Effector memory CD4-positive, alpha-beta T cell (primary cell): ENCODE measurements at places on chromosomes 12 and 14.

- no peaks in the 10 kb centered on the region for H3K36me3 ChIP-seq
- H3K27ac ChIP-seq = no peak overlapping the region
- H3K4me3 ChIP-seq = no peak overlapping the region
- no peaks in the 10 kb centered on the region for H3K4me1 ChIP-seq
Measured at GRCh38 chr12:97260786-97261185, 201.8 kb upstream of the RMST start.

- H3K4me1 ChIP-seq = no peaks in the 10 kb centered on the region
Measured at GRCh38 chr14:100696590-100696989, 30.1 kb upstream of the DLK1 start.

DNA sequence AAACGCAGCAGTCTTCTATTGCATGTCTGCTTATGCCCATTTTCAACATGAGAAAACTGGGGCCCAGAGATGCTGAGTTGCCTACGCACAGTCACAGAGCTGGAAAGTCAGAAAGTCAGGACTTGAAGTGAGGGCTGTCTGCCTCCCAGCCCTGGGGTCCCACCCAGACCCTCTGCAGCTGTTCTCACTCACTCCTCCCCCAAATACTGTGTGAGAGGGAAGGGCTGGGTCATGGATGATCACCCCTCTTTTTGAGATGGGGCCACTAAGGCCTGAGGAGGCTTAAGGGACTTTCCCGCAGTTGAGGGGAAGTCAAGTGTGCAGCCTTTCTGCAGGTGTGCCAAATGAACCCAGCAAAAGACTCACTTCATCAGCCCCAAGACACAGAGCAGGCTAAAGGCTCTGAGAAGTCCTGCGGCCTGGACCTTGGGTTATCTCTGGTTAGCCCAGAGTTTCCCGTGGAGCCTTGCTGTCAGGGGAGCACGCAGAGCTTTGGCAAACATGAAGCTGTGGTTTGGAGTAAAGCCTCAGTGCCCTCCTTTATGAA, 18.7 kb downstream of the DTX1 start:
- H3K4me3 ChIP-seq = no peak overlapping the region
- H3K4me1 ChIP-seq = peaks cover 14% of the 10 kb centered on the region
- H3K27me3 ChIP-seq = no peaks in the 10 kb centered on the region
- peaks cover 9% of the 10 kb centered on the region for H3K36me3 ChIP-seq

- H3K27ac ChIP-seq = no peak overlapping the region
- no peak for DNase-seq
- H3K4me1 ChIP-seq = no peaks in the 10 kb centered on the region
- no peak overlapping the region for H3K4me3 ChIP-seq
- H3K27me3 ChIP-seq = no peaks in the 10 kb centered on the region
Measured at GRCh38 chr12:79119796-79120195, 255.2 kb downstream of the SYT1 start.

GRCh38 chr12:52147367-52147963, 44.3 kb downstream of the KRT80 start:
- DNase-seq = no peak
- no peak overlapping the region for H3K27ac ChIP-seq
- peaks cover 6% of the 10 kb centered on the region for H3K4me1 ChIP-seq
- H3K4me3 ChIP-seq = no peak overlapping the region

- no peak overlapping the region for H3K27ac ChIP-seq
- DNase-seq = no peak
- H3K4me1 ChIP-seq = no peaks in the 10 kb centered on the region
- H3K27me3 ChIP-seq = no peaks in the 10 kb centered on the region
- no peaks in the 10 kb centered on the region for H3K36me3 ChIP-seq
- H3K4me3 ChIP-seq = no peak overlapping the region
Measured at GRCh38 chr14:102633906-102634595, 41.6 kb downstream of the RCOR1 start.

- H3K4me3 ChIP-seq = no peak overlapping the region
- no peaks in the 10 kb centered on the region for H3K36me3 ChIP-seq
- no peak overlapping the region for H3K27ac ChIP-seq
- H3K4me1 ChIP-seq = no peaks in the 10 kb centered on the region
- DNase-seq = no peak
Measured at GRCh38 chr14:78652727-78653126, 482.6 kb downstream of the NRXN3 start.

DNA sequence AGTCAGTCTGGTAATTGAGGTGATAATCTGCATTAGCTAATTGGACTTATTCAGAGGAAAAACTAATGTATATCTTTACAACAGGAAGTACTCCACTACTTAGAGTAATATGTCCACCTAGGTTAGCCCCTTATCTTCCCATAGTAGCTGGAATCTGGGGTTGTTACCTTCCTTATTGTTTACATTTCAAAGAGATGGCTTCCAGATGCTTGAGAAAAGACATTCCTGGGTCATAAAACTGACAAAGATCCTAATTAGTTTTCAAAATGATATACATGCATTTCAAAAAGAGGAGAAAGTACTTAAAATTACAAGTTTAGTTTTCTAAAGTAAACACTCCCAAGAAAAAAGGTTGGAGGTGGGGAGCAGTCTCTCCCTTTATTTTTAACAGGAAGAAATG, 78.1 kb downstream of the RPL10L start:
- H3K4me3 ChIP-seq = no peak overlapping the region
- no peak for DNase-seq
- H3K36me3 ChIP-seq = no peaks in the 10 kb centered on the region
- H3K4me1 ChIP-seq = no peaks in the 10 kb centered on the region

GRCh38 chr12:96749999-96750398, 157.1 kb upstream of the NEDD1 start:
- no peaks in the 10 kb centered on the region for H3K4me1 ChIP-seq
- H3K27ac ChIP-seq = no peak overlapping the region
- DNase-seq = no peak

DNA sequence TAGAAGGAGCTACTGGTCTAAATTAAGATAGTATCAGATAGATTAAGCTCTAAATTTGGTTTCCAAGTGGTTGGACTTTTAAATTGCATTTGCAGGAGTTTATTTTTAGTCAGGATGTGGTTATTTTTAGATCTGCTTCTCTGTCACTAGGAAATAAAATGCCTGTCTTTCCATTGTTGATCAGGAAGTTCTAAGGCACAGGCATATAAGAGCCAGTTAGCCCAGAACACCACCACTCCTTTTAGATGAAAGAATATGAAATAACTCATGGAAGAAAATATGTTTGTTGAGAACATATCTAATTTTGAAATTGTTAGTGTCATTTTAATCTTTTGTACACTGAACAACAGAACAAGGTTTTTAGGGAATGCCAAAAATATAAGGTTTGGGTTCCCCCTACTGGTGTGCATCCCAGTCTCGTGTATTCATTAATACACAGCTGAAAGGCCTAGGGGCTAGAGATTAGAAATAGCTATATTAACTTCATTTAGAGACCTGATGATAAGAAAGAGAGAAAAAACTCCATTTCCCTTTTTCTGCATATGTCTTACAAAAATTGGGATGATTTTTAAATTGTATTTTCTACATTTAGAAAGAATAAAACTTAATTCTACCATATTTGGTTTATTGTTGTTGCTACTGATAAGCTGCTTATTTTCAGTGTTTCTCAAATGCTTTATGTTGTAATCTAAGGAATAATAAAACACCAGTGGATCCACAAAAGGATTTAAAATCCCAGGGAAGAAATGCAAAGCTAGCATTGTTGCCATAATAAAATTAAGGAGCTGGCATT, 67.2 kb downstream of the RIC8B start:
- H3K4me3 ChIP-seq = no peak overlapping the region
- DNase-seq = peak; percentile 17
- no peak overlapping the region for H3K27ac ChIP-seq
- no peaks in the 10 kb centered on the region for H3K4me1 ChIP-seq
- H3K27me3 ChIP-seq = no peaks in the 10 kb centered on the region

- no peaks in the 10 kb centered on the region for H3K4me1 ChIP-seq
- no peak for DNase-seq
- no peaks in the 10 kb centered on the region for H3K36me3 ChIP-seq
- H3K27ac ChIP-seq = no peak overlapping the region
Measured at GRCh38 chr12:80107221-80107620, 7.9 kb downstream of the OTOGL start.

GRCh38 chr14:67757175-67757574, 55.5 kb downstream of the RDH12 start:
- H3K4me1 ChIP-seq = no peaks in the 10 kb centered on the region
- H3K4me3 ChIP-seq = no peak overlapping the region
- H3K27me3 ChIP-seq = no peaks in the 10 kb centered on the region
- peaks cover 53% of the 10 kb centered on the region for H3K36me3 ChIP-seq

DNA sequence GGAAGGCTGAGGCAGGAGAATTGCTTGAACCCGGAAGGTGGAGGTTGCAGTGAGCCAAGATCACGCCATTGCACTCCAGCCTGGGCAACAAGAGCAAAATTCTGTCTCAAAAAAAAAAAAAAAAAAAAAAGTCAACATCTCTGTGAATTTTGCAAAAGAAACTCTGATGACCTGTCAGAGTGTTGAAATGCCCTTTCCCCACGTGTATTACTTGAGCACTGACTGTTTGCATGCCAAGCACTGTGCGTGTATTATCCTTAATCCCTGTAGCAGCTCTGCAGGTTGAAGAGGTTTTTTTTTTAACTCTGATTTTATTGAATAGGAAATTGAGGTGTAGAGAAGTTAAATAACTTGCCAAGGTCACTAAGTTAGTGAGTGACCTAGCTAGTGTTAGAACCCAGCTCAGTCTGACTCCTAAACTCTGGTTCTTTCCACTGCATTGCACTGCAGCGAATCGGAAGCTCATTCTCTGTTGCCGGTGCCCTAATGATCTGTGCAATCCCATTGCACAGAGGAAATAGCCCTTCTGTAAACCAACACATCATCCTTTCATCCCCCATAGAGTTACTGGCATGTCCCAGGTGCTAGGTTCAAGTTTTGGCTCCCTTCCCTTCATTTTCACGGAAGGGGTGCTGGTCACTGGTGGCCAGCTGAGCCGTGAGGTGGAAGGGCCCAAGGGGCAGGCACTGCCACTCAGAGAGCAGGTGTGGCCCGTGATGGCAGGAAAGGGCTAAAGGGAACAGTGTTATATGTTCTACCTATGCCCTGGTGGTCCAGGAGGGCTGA, 122.3 kb downstream of the EML1 start:
- H3K36me3 ChIP-seq = no peaks in the 10 kb centered on the region
- no peak for DNase-seq
- H3K27me3 ChIP-seq = no peaks in the 10 kb centered on the region
- no peak overlapping the region for H3K4me3 ChIP-seq

DNA sequence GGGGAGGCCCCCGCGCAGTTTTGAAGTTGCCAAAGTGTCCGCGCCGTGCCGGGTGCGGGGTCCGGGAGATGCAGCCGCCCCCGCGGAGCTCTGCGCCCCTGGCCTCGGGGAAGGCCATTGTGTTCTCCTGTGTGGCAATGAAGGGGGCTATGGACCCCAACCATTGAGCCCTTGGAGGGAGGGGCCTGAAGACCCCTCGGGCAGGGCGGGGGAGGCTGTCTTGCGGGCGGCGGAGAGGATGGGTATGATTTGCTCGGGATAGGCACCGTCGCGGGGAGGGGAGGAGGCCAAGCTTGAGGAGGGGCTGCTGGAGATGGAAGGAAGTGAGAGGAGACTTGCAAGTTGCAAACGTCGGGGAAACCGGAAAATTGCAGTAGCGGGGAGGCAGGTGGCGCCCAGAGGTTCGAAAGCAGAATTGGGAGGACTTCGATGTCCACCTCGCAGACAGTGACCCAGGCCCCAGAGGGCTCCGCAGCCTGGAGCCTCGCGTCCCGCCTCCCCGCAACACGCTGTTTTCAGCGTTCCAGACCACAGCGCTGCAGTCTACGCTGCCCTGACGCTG, 25.4 kb downstream of the BCL11B start:
- H3K36me3 ChIP-seq = peaks cover 17% of the 10 kb centered on the region
- peak overlapping the region; percentile 52 for H3K4me3 ChIP-seq
- H3K4me1 ChIP-seq = peaks cover 92% of the 10 kb centered on the region
- H3K27me3 ChIP-seq = no peaks in the 10 kb centered on the region
- H3K27ac ChIP-seq = peak overlapping the region; percentile 97

GRCh38 chr14:51121096-51121495, 26.2 kb upstream of the TRIM9 start:
- no peaks in the 10 kb centered on the region for H3K27me3 ChIP-seq
- DNase-seq = no peak
- no peak overlapping the region for H3K4me3 ChIP-seq
- no peaks in the 10 kb centered on the region for H3K4me1 ChIP-seq
- H3K36me3 ChIP-seq = no peaks in the 10 kb centered on the region

GRCh38 chr12:81270385-81270784, 192.5 kb downstream of the ACSS3 start:
- no peaks in the 10 kb centered on the region for H3K27me3 ChIP-seq
- no peak for DNase-seq
- H3K27ac ChIP-seq = no peak overlapping the region

DNA sequence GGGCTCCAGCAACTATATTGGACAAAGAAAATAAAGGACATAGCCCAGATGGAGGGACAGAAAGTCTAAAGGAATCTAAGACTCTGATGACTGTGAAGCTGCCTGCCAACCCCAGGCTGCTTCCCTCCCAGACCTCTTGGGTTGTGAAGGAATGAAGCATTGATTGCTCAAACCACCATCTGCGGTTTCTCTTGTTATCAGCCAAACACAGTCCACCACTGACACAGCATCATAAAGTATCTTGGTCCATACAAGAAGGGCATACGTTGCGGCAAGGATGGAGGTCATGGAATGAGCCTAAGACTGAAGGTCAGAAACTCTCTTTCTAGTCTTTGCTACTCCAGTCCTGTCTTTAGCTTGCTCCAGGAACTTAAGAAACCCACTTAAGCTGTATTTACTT, 58.5 kb upstream of the PLXNC1 start:
- no peaks in the 10 kb centered on the region for H3K4me1 ChIP-seq
- DNase-seq = no peak
- H3K27me3 ChIP-seq = no peaks in the 10 kb centered on the region
- no peak overlapping the region for H3K4me3 ChIP-seq
- no peaks in the 10 kb centered on the region for H3K36me3 ChIP-seq
- H3K27ac ChIP-seq = no peak overlapping the region

DNA sequence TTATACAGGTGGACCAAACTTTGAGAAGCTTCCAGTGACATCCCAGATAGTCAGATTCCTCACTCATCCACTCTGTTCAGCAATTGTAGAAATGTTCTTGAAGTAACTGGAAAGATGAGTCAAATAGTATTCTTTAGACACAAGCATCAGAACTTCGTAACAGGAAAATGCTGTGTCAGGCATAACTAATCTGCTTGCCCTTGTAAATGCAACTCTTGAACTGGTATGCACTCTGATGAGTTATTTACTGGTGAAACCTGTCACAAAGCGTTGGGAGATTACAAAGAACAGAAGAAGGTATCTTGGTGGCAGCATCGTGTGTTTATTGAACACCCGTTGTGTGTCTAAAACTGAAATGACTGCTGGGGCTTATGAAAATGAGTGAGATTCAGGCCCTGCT, 10.8 kb upstream of the DUSP6 start:
- no peak overlapping the region for H3K27ac ChIP-seq
- H3K27me3 ChIP-seq = no peaks in the 10 kb centered on the region
- no peaks in the 10 kb centered on the region for H3K36me3 ChIP-seq
- H3K4me3 ChIP-seq = no peak overlapping the region
- no peak for DNase-seq

DNA sequence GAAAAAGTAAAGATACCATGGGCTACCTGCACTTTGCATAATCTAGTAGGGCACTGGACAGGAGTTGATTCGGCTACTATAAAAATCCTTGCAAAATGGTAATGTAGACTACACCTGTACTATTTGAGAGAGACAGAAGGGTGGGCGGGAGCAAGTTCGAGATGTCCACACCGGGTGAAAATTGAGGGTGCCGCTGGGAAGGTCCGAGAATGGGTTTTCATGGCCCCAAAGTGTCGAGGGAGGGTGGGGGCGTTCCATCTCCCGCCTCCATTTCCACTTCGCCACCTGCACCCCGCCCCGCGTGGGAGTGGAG, 648 bp downstream of the SNX6 start:
- no peaks in the 10 kb centered on the region for H3K36me3 ChIP-seq
- no peaks in the 10 kb centered on the region for H3K27me3 ChIP-seq
- H3K4me1 ChIP-seq = peaks cover 6% of the 10 kb centered on the region
- no peak for DNase-seq
- peak overlapping the region; percentile 95 for H3K27ac ChIP-seq
- H3K4me3 ChIP-seq = peak overlapping the region; percentile 99
